ENCODE measurements at places on chromosomes 3 and 15.

- peak; percentile 85 for DNase-seq
These were observed 76.0 kb downstream of the WWTR1 start for GRCh38 chr3:149581681-149582370.

- DNase-seq = peak; percentile 66
These were observed 163.2 kb downstream of the B3GALNT1 start for GRCh38 chr3:160941885-160942494.

- no peak for DNase-seq
These were observed 50.2 kb upstream of the PRR20G start for GRCh38 chr3:127337911-127338531.

DNA sequence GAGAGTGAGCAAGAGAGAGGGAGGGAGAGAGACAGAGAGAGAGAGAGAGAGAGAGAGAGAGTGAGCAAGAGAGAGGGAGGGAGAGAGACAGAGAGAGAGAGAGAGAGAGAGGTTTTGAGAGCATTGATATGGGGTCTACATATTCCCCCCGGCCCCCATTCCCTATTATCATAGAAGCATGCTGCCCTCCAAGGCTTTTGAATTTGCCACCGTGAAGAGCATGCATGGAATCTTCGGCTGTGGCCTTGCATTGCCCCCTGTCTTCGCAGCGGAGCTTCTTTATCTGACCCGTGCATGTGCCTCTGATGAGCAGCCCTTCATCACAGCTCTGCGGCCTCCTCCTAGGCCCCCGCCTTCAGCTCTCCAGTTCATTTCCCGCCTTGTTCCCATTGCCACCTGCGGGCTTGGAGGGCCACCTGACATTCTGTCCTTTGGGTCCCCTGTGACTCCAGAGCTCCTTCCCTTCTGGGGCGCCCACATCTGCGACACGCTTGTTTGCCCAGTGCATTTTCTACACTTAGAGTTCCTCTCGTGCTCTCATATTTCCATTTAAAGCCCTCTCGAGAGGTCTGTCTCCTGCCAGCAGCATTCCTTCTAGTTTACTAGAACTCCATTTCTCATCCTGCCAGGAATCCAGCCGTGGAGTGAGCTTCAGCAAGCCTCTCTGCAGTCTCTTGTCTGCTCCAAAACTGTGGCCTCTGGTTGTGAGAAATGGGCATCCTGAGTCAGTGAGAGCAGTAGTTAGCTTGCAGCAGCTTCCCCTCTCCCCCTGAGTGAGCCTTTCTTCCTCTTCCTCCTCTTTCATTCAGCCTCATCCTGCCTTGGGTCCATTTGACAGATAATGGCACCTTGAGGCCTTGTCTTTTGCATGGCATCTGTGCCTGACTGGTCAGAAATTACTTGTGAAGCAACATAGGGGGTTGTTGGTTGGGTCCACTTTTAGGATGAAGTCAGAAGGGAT, 25.3 kb downstream of the LPP start:
- no peak for DNase-seq

- DNase-seq = no peak
These were observed 42.7 kb upstream of the GOLIM4 start for GRCh38 chr3:168138421-168138820.

DNA sequence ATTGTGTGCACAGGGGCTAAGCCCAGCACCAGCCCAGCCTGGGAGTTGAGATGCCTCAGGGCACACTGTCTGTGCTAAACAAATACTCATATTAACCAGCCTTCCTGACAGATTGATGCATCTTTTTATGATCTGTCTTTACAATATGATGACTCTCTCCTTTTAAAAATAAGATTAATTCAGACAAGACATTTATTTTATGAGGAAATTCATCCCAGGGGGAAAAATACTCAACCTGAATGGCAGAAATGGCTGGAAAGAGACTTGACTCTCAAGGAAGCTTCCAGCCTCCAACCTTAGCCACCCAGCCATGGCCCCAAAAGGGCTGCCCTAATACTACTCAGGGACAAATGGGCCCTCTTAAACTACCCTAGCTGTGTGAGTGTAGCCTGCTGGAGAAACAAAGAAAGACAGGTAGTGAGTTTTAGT, 46.9 kb downstream of the NOX5 start:
- no peak for DNase-seq

DNA sequence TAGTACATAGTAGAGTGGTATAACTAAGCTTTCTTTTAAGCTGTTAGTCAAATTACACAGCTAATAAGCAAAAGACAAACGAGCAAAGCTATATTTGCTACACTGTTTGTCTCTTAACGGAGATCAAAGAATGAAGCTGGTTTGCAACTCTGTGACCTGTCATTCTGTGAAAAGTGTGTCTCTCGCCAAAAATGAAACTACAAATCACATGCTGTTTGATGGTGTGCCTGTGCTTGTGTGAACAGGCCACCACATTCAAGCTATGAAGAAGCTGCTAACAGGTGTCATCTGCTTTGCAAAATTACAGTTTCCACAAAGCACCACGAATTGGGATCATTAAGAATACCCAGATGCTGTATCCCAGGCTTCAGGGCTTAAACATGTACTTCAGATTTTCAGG, 667.8 kb upstream of the NAALADL2 start:
- no peak for DNase-seq

GRCh38 chr3:190375246-190375645, 12.7 kb upstream of the CLDN16 start:
- no peak for DNase-seq

DNA sequence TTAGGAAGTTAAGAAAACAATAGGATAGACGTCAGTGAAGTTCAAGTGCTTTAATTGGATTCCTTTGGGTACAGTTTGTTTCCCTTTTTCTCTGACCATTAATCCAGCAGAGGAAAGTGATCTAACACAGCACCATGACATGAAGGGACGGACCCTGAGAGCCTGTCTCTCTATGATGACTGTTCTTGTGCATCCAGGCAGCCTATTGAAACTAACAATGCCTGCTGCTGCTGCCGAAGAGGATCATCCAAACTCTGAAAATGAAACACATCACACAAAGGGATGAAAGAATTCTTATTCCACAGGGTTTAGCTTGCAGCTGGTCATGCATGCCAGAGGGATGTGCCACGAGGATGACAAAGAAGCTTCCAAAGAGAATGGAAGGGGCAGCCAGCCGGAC, 75.5 kb downstream of the ZBTB20 start:
- DNase-seq = peak; percentile 69

DNA sequence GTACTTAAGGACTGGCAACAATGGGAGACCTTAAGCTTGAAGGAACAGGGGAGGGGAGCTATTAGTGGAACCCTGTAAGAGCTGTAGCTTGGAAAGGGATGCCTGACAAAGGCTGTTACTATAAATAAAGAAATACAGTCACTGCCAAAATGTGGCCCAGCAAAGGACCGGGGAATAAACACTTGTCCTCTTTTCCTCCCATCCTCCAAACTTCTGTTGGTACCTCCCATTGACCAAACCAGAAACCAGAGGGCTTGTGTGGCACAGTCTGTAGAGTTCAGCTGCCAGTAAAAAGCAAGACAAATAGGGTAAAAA, 25.1 kb upstream of the TCF12 start:
- no peak for DNase-seq

GRCh38 chr15:57385923-57386390, 9.7 kb downstream of the CGNL1 start:
- DNase-seq = no peak

DNA sequence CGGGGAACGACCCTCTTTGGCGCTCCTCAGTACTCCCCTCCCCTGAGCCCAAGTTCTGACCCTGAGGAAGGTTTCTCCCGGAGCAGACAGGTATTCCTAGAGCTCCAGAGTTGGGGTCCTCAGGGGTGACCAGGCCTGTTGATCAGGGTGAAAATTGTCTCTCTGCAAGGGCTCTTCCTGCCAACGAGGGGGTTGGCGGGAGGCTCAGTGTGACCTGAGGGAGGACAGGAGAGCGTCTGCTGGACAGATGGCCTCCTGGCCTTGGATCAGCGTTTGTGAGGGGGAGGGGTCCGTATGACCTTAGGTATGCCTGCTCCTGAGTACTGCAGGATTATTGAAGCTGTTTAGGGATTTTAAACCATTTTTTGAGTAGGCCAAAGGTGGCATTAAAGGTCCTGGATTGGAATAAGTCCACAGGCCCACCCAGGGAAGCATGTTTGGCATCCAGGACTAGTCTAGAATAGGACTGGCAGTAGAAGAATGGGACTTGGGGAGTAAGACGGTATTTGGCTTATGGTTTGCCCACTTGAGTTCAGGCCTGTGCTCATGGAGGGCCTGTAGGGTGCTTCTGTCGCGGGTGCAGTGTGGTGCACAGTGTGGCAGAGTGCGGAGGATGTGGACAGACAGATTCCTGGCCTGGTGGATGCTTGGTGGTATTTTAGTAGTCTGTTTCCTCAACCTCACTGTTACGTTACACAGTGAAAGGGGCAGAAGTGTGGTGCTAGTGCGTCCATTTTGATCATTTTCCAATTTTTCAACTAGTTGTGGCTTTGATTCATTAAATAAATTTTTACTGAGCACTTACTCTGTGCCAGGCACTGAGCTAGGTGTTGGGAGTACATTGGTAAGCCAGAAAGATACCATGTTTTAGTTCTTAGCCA, 959 bp downstream of the ZNF592 start:
- peak; percentile 40 for DNase-seq

DNA sequence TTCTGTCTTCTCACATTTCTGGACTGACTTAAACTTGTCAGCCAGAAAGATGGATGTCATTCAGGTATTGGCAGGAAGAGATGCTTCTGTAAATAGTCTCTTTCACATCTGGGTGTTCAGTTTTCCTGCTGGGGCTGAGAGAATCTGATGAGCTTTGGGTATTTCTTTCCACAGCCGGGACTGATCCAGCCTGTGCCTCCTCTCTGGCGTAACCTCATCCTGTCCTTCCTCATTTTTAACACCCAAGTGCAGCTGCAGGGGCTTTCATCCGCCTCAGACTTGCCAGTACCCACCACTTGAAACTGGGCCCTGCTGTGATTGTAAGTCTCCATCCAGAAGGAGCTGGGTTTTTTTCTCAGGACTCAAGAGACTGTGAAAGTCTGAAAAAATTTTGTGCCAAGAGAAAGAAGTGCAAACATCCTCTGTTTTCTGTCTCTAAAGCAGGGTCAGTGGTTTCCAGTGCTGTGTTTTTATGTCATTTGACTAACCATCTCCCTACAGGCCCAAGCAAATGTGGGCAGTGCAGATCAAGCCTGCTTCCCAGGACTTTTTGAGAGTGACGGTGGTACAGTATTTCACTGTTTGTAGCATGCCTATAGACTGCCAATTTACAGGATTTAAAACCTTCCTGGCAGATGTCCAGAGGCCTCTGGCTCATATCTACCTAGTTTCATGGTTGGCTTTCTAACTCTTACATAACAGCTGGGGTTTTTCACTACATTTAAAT, 342.7 kb downstream of the PTPRG start:
- no peak for DNase-seq

DNA sequence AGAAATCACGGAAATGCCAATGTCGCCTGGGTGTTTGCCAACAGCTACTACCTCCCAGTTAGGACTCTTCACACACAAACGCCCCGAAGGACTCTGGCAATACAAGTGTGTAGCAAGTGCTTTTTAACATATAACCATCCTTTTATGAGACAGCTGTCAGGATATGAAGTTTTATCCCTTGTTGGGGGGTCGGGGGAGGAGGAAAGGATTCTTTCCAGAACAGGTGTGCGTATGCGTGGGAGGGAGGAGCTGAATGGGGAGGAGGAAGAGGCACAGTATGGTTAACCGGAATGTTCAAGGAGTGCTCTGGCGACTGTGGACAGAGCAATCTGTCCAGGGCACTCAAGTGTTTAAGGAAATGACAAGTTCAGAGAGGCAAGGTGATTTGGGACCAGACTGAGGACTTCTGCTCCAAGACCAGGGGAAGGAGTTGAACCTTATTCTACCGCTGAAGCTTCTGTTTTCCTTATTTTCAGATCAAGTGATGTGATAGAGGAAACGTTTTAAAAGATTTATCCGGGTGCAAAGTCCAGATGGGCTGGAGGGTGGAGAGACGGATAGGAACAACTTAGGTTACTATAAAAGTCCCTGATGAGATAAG, 1.3 kb downstream of the TSPAN3 start:
- DNase-seq = no peak

GRCh38 chr3:195445885-195446284, 3.1 kb upstream of the ACAP2 start:
- no peak for DNase-seq

- DNase-seq = no peak
These were observed 145.0 kb downstream of the ATP10A start for GRCh38 chr15:25718169-25718536.

GRCh38 chr3:29552051-29552450, 271.2 kb downstream of the RBMS3 start:
- no peak for DNase-seq

GRCh38 chr3:13480340-13481318, 523 bp downstream of the HDAC11 start:
- DNase-seq = no peak

GRCh38 chr15:98878172-98878571, 129.4 kb downstream of the PGPEP1L start:
- DNase-seq = peak; percentile 53
